Right atrium auricular region (tissue), 2 donors: ENCODE measurements at places on chromosomes 7 and 10. TPM values are rescaled to one million over a fixed set of nuclear protein-coding genes. Genes with fewer than 3 reads are reported as not detected.

- DNase-seq: no peak
Measured at GRCh38 chr10:74949843-74950765, 123.7 kb downstream of the KAT6B start.

DNA sequence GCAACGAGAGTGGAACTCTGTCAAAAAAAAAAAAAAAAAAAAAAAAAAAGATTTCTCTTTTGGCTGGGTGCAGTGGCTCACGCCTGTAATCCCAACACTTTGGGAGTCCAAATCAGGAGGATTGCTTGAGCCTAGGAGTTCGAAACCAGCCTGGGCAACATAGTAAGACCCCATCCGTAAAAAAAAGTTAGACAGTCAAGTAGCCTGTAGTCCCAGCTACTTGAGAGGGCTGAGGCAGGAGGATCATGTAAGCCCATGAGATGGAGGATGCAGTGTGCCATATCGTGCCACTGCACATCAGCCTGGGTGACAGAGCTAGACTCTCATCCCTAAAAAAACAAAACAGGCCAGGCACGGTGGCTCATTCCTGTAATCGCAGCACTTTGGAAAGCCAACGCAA lies 25.2 kb downstream of the PDLIM1 start:
- peak; percentile 42 for DNase-seq

The TRIM4 gene
- 13.3 TPM for total RNA-seq

DNA sequence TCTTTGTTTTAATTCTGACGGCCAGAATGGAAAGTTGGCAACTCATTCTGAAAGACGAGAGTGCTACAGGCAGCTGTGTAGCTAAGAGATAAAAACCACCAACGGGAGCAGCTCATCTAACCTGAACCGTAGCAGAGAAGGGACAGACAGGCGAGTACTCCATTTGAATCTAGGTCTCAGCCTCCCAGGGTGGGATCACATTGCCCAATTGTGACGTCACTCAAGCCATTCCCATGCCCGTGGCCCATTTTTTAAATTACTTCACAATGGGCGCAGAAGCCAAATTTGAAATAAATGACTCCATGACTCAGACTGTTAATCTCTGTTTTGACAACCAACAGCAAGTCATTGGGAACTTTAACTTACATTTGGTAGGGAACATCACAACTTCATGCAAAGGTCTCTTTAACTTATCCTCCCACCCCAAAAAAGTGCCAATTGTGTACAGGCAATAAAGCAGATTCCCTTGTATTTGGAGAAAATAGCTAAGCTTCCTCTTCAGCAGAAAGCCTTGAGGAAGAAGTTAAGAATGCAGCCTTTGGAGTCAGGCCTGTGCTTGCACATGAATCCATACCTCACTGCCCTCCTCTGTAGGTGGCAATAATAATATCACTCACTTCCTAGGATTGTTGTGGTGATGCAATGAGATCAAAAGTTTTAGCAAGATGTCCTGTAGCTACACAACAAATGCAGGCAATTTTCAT lies 93.2 kb upstream of the KIF5B start:
- peak; percentile 90 for DNase-seq

The CRYGN gene
- total RNA-seq: 0.90 TPM

The CCL24 gene
- not detected for total RNA-seq

The PLA2G12B gene
- total RNA-seq: 4.2 TPM

DNA sequence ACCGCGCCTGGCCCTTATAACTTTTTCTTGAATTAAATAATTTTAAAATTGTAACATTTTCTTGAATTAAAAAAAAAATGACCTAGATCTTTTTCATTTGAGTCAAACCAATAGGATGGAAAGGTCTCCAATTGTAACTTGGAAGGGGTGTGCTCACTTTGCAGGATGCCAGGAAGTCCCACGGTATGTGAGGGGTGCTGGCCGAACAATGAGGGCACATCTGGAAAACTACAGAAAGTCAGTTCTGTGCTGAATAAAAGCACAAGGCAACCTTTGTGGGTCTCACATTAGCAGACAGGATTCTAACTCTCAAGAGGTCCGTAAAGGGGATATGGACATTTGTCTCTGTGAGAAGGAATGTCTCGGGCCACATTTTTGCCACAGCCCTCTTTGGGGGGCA lies 52.8 kb upstream of the PDLIM1 start:
- DNase-seq: no peak

- DNase-seq: no peak
Measured at GRCh38 chr10:115931309-115931708, 341.7 kb downstream of the GFRA1 start.

- DNase-seq: peak; percentile 80
Measured at GRCh38 chr10:122139627-122140170, 131.4 kb upstream of the BTBD16 start.

GRCh38 chr7:27152816-27153442 lies 546 bp upstream of the HOXA3 start:
- DNase-seq: no peak

The TMEM139 gene
- 7.8 TPM for total RNA-seq

DNA sequence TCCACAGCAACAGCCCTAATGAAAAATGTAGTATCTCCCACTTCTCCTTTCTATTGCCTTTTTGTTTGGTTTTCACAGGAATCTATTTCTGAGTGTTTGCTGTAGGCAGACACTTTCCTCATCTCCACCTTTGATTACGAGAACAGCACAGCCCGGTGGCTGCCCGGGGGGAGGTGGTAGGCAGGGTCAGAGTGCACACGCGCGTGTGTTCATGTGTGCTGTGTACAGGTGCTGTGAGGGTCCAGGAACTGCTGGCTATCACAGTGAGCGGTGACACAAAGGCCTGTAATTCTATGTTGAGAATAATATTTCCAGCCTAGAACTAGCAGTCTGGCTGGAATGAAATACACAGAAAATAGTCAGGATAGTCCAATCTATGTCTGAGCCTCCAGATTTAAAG lies 212.8 kb downstream of the ADARB2 start:
- DNase-seq: no peak
